CD8-positive, alpha-beta T cell (primary cell): ENCODE measurements at places on chromosomes 12 and 14.

DNA sequence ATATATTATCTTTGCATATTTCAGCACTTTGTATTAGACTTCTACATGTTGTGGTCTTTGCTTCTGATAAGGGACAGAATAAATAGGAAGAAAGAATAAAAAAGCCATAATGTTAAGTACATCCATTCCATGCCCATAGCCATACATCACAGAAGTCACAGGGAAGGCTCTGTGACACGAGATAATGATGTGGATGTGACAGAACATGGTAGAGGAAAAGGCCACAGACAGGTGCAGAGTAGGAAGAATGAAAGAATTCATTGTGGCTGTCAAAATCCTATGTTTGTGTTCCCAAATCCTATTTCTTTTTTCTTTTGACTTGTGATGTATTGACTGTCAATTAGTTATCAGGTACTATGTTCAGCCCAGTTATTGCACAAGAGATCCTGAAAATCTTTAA is 38.4 kb downstream of the BICD1 start:
- no peak for DNase-seq

GRCh38 chr12:87661786-87662377 is 367.3 kb downstream of the C12orf50 start:
- DNase-seq: no peak

GRCh38 chr14:67432050-67432564 is 20.1 kb upstream of the PLEK2 start:
- no peak for DNase-seq

DNA sequence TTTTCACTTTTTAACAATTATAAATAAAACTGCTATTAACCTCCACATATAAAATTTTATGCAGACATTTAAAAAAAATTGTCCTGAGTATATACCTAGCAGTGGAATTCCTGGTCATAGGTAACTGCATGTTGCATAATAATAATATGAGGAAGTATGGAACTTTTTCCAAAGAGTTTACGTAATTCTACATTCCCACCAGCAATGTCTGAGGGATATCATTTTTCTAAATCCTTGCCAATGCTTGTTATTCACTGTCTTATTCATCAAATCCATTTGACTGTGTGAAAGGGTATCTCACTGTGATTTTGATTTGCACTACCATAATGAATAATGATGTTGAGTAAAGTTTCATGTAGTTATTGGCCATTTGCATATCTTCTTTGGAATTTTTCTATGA is 393.8 kb downstream of the LRFN5 start:
- DNase-seq: no peak

DNA sequence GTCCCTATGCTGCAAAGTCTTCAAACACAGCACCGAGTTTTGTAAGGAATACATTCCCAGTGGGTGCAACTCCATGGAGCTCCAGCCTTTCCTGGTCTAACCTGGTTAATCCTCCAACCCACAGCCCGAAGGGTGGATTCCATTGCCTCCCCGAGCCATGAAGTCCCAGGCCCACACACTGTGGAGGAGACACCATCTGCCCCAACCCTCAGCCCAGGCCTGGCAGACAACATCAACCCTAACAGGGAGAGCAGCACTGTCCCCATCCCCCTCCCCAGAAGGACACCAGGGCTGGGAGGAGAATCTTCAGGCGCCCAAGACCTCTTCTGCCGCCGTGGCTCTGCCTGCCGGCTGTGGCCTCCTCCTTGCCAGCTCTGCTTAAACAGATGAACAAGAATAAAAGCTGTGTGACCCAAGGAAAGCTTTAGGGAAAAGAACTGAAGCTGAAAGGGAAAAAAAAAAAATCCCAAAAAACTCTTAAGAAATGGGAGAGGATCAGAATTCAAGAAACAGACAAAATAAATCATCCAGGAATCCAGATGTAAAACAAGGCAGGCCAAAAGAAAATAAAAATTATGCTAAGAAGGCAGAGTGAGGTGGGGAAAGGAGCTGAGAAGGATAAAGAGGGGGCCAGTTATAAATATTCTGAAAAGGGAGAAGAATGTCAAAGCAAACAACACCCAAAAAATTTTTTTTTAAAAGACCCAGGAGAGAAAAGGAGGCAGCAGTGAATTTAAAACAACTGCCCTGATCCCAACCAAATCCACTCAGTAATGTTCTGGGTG is 16.0 kb upstream of the ZFP36L1 start:
- DNase-seq: no peak

DNA sequence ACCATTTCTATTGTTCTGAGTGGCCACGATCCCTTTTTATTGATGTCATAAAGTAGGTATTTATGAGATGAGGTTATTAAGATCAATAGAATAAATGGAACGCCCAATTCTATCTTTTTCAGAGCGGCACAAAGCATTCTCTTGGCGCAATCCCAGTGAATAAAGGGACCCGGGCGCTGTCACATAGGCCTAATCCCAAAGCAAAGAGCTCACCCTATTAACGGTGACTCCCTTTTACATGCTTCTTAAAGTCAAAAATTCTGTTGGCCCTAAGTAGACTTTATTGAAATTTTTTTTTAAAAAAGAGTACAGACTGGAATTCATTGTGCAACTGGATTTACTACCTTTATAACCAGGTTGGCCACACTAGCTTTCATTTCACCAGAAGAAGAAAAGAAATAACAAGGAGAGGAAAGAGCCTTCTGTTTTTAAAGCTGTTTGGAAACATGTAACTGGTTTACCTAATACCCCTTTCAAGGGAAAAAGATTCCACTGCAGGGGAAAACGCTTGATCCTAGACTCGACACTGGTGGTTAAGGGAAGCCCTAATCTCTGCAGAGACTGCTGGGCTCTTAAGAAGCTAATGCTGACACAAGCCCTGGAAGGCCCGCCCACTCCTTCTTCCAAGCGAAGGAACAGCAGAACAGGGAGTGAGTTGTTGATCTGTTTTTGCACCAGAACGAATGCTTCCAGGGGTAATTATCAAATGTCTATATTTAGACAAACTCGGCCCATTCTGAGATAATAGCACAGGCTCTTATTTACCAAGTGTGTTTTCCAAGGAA is 381.2 kb downstream of the BCL11B start:
- no peak for DNase-seq

- no peak for DNase-seq
Observed at GRCh38 chr14:102338724-102339123, 19.2 kb downstream of the ZNF839 start.

DNA sequence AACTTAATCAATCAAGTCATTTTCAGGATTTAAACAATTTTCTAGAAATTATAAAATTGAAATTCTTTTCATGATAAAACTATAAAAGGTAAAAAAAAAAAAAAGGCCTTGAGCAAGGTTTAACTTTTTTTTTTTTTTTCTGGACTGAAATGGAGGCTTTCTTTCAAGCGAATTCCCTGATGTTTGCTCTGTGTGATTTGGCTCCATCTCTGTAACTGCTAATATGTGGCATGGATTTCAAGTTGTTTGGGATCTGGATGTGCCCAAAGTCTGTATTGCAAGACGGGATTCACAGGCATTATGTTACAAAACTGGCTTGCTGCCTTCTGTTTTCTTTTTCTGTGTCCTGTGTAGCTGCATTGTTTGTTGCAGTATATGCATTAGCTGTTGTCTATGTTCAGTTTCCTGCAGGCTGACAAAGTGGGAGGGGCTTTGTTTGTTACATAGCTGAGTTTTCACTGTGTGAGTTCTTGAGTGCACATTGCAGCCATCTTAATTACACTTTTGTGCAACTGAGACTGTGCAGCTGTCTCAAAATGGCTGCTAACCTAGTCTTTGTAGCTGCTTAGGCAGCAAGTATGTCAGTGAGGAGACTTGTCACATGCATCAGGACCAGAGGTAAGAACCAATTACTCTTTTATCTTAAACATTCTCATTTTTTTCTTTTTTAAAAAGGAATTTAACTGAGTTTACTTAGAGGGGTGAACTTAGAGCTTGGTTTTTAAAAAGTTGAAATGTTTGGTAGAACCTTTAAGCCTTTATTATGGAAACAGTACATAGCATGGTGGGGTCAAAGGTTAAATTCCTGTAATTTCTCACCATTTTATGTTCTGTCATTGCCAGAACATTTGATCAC is 19.5 kb downstream of the ATF7IP start:
- DNase-seq: peak; percentile 57

DNA sequence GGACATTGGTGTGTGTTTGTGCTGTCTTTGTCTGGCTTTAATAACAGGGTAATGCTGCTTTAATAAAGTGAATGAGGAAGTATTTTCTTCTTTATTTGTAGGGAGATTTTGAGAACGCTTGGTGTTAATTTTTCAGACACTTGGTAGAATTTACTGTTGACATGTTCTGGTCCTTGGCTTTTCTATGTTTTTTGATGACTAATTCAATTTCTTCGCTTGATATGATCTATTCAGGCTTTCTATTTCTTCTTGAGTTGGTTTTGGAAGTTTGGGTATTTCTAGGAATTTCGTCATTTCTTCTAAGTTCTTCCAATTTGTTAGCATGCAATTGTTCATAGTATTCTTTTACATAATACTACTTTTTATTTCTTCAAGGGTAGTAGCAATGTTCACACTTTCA is 167.8 kb downstream of the TTC6 start:
- DNase-seq: no peak

DNA sequence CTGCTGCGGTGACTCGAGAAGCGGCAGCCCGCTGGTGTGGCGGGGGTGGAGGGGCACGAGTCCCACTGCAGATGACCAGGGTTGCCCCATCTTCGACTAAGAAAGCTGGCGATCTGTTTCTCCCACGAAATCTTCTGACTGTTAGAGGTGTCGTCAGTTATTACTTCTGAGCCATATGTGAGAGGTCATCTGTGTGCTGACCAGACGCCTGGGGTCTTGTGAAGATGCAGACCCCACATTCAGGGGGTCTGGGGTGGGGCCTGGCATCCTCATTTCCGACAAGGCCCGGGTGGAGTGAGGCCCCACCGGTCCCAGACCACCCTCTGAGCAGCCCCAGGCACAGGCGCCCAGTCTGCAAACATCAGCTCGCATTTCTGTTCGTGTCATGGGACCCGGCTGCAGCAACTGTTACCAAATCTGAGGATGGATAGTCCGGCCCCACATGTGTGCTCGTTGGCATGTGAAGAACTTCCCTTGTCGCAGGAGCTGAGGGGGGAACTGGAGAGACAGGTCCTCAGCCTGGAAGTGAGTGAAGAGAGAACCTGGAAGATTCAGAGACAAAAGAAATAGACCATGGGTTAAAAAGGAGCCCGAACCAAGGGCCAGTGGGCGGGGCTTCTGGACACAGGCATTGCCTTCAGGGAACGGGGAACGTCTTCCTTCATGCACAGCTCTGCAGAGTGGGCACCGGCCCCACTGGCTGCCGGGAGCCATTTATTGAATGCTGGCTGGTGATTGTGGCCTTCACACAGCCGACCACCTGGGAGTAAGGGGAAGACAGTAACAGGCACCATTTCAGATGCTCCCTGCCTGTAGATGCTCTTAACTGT is 135.2 kb downstream of the ADGRD1 start:
- DNase-seq: no peak

GRCh38 chr14:23009483-23009938 is 432 bp downstream of the C14orf93 start:
- no peak for DNase-seq

DNA sequence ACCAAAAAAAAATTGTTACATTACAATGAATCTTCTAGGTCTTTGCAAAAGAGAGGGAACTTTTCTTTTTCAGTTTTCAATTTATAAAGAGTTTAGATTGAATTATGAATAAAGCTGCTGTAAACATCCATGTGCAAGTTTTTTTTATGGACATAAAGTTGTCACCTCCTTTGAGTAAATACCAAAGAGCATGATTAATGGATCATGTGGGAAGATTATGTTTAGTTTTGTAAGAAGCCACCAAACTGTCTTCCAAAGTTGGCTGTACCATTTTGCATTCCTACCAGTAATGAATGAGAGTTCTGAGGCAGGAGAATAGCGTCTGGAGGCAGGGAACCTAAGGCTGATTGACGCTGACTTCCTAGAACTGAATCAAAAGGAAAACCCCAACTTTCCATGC is 30.2 kb downstream of the LEMD3 start:
- DNase-seq: no peak

- no peak for DNase-seq
Observed at GRCh38 chr14:37491076-37491475, 104.0 kb downstream of the FOXA1 start.

DNA sequence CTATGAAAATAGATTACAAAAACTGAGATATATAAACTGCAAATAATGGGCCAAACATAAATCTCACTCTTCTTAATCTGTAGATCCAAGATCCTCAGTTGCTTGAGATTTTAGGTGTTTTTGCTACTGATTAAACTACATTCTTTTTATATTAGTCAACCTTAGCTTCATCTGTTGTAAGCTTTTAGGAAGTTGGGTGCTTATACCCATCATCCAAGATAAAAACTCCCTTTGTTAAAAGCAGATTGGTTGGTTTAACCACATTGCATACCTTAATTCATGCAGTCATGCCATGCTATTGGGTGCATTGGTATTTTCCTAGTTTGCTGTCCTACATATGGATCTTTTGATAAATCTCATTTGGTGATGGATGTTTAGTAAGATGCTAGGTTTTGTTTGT is 46.2 kb upstream of the DIP2B start:
- DNase-seq: no peak

DNA sequence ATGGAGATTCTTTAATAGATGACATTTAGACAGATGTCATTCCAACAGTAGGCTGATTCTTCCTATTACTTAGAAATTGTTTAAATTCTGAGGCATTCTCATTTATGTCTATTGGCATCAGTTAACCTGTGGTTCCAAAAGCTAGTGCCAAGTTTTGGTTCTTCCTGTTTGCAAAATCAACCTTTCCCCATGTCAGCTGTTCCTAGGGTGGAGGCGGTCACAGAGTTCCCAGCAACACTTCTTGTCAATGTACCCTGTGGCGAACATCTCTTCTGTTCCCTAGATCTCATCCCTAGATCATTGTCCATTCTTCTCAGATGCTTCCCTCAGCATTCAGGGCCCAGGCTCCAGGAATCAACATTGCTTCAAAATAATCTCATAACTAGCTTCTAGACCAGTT is 140.9 kb downstream of the PHLDA1 start:
- DNase-seq: no peak

GRCh38 chr14:22314183-22314820 is 274.7 kb downstream of the DAD1 start:
- no peak for DNase-seq

- DNase-seq: no peak
Observed at GRCh38 chr12:56261503-56262232, 3.5 kb upstream of the ANKRD52 start.

DNA sequence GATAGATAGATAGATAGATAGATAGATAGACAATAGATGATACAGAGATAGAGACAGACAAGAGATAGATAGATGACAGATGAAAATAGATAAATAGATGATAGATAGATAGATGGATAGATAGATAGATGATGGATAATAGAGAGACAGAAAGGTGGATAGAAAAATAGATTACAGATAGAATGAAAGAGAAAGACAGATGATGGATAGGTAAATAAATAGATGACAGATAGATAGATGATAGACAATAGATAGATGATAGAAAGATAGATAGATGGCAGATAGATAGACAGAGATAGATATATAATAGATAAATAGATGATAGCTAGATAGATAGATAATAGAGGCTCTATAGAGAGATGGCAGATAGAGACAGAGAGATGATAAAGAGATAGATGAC is 523.0 kb downstream of the BCL11B start:
- DNase-seq: no peak
